ENCODE measurements at places on chromosomes 7 and 10.

- DNase-seq, result no peak
These were observed 22.2 kb downstream of the PARD3 start for GRCh38 chr10:34792881-34793280.

GRCh38 chr7:50353894-50354595, 49.5 kb downstream of the IKZF1 start:
- no peak for DNase-seq

GRCh38 chr10:71633920-71634319, 85.7 kb downstream of the C10orf105 start:
- DNase-seq, result no peak

GRCh38 chr10:130025811-130026485, 61.9 kb upstream of the EBF3 start:
- no peak for DNase-seq

- DNase-seq, result no peak
These were observed 30.0 kb upstream of the INHBA start for GRCh38 chr7:41732843-41733306.

DNA sequence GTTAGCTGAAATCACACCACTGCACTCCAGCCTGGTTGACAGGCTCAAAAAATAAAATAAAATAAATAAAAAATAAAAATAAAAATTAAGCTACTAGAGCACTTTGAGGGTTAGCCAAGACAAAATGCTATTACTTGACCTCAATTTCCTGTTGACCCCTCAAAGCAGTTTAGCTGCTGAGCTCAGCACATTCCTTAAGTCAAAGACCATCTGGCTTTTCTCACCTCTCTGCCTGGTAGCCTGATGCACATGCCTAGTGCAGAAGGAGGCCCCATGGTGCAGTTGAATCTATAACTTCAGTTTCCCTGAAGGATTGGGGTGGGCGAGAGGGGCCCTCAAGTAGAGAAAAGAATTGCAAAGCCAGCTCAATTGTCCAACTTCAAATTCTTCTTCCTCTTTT, 211.1 kb upstream of the GALNT17 start:
- no peak for DNase-seq

GRCh38 chr7:73789051-73789450, 19.0 kb upstream of the CLDN3 start:
- no peak for DNase-seq

DNA sequence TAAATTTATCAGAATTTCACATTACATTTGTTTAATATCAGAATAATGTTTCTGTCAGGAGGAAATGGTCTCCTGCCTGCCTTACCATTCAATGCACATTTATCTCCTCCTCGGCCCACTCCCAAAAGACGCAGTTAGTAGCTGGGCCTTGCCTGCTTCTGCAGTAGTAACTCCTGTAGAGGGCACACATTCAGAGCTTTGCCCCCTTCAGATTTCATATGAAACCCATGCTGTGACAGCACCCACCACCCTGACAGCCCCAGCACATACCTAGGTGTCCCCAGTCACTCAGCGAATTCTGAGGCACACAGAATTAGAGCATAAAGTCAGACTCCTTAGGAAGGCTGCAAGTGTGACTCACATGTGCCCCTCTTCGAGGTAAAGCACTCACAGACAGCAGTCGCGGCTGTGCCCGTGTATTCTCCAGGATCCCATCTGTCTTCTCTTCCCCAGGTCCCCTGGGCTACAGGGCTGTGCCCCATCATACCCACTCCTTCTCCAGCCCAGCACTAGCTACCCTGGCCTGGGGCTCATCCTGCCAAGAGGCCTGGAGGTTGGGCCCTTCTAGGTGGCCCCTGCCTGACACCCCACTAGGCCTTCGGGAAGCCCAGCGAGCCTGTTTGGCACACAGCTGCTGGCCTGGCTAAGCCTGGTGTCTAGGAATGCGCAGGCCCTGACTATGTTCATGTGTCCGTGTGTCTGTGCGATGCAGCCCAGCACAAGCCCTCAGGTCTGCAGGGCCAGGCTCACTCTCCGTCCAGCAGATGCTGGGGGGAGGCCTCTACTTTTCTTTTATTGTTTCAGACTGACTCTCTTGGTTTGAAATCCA, 4.7 kb upstream of the DEPP1 start:
- DNase-seq, result no peak

DNA sequence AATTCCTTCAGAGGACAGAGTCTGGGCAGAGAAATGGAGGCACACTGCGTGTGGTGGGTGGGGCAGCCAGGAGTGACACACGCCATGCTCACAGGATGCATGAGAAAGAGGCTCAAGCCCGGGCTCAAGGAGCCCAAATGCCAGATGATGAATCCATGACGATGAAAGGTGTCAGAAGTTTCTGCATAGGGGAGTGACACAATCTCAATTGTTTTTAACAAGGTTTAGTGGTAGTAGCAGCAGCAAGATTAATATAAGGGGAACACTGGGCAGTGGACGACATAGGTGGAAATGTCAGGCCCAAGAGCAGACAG, 126.1 kb downstream of the TNS3 start:
- DNase-seq, result no peak

- no peak for DNase-seq
These were observed 1.2 kb downstream of the COX19 start for GRCh38 chr7:974172-974571.

GRCh38 chr7:107957436-107957835, 45.5 kb downstream of the LAMB1 start:
- no peak for DNase-seq

DNA sequence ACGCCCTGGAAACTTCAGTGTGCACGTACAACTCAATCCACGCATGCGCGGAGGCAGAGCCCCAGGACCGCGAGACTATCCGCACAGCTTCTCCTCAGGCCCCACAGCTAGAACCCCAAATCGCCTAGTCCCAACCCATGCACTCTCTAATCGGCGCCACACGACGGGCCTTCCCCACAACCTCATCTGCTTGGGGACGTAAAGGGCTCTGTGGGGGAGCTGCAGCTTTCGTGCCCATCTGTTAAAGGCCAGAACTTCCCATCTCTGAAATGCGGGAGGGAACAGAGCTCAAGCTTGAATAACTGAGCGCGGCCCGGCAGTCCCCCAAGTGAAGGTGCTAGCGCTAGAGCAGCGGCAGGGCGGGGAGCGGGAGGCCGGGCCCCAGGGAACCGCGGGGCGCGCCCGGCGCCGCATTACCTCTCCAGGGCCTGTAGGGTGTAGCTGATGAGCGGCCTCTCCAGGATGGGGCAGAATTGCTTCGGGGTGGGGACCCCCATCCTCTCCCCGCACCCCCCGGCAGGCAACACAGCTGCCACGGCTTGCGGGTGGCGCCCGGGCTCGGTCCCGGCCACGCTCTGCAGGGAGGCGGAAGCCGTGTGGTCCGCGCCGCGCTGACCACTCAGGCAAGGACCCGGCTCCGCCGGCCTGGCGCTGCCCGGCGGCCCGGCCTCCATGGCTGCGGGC, 547 bp downstream of the CRPPA start:
- DNase-seq, result peak; percentile 81

- DNase-seq, result no peak
These were observed 20.0 kb downstream of the MYO1G start for GRCh38 chr7:44958645-44959344.

DNA sequence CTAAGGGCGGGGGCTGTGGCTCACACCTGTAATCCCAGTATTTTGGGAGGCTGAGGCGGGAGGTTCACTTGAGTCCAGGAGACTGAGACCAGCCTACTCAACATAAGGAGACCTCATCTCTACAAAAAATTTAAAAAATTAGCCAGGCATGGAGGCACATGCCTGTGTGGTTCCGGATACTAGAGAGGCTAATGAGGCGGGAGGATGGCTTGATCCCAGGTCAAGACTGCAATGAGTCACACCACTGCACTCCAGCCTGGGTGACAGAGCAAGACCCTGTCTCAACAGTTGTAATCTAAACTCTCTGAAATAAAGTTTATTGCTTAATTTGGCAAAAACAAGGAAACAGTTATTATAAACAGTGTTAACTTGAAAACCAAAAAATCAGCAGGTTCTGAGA, 123.3 kb downstream of the USP6NL start:
- DNase-seq, result no peak

GRCh38 chr10:62694537-62695126, 109.9 kb upstream of the ADO start:
- no peak for DNase-seq

GRCh38 chr7:72042855-72043254, 369.3 kb downstream of the CALN1 start:
- DNase-seq, result no peak
